Activated T-cell treated with anti-CD3 and anti-CD28 coated beads, Interleukin-2, amount 50 U/mL, for 72 hours (primary cell): ENCODE measurements at places on chromosomes 7 and 10. TPM values are rescaled to one million over a fixed set of nuclear protein-coding genes. Genes with fewer than 3 reads are reported as not detected.

SLC26A5 gene
- total RNA-seq, result not detected

SPAM1 gene
- total RNA-seq, result not detected

VSTM4 gene
- total RNA-seq, result 0.25 TPM

TEX47 gene
- not detected for total RNA-seq

EBLN1 gene
- total RNA-seq, result not detected

FFAR4 gene
- not detected for total RNA-seq

AKR1C8 gene
- not detected for total RNA-seq

OR2A1 gene
- not detected for total RNA-seq

AS3MT gene
- total RNA-seq, result 0.39 TPM

EPDR1 gene
- total RNA-seq, result 2.6 TPM

NEUROD6 gene
- not detected for total RNA-seq

HOXA2 gene
- not detected for total RNA-seq

CYP2C19 gene
- total RNA-seq, result 0.19 TPM

ZNF853 gene
- total RNA-seq, result 4.0 TPM

EN2 gene
- not detected for total RNA-seq

FAM237B gene
- not detected for total RNA-seq

MALRD1 gene
- not detected for total RNA-seq

TES gene
- 125 TPM for total RNA-seq

OSBPL3 gene
- 52.9 TPM for total RNA-seq

ST8SIA6 gene
- total RNA-seq, result 0.30 TPM

VPS37D gene
- total RNA-seq, result 0.95 TPM

SYT15B gene
- not detected for total RNA-seq

C10orf62 gene
- not detected for total RNA-seq

FAM13C gene
- total RNA-seq, result not detected

TUBB8 gene
- not detected for total RNA-seq

TMEM225B gene
- total RNA-seq, result 2.5 TPM

PILRA gene
- total RNA-seq, result 14.1 TPM

PEX1 gene
- 20.8 TPM for total RNA-seq

LIPF gene
- total RNA-seq, result not detected

CFAP69 gene
- total RNA-seq, result 1.1 TPM

CH25H gene
- not detected for total RNA-seq

LIPK gene
- total RNA-seq, result not detected

MTERF1 gene
- total RNA-seq, result 23.4 TPM

BEND7 gene
- 0.99 TPM for total RNA-seq

APBB1IP gene
- 49.7 TPM for total RNA-seq

COL17A1 gene
- not detected for total RNA-seq

GSTO2 gene
- 9.5 TPM for total RNA-seq

CPVL gene
- total RNA-seq, result not detected

RBM20 gene
- 0.72 TPM for total RNA-seq

EPHB6 gene
- 10.9 TPM for total RNA-seq

CAV1 gene
- total RNA-seq, result 2.7 TPM

MEST gene
- total RNA-seq, result 4.8 TPM

ADAM22 gene
- 3.2 TPM for total RNA-seq

UNCX gene
- not detected for total RNA-seq

DYDC1 gene
- total RNA-seq, result not detected

TRIM4 gene
- total RNA-seq, result 34.9 TPM

ATOH7 gene
- total RNA-seq, result not detected

COA1 gene
- total RNA-seq, result 106 TPM

CASP7 gene
- total RNA-seq, result 18.5 TPM
